ENCODE measurements at places on chromosomes 2 and 18.

GRCh38 chr2:235595422-235596010 lies 101.7 kb downstream of the AGAP1 start:
- no peak for DNase-seq

DNA sequence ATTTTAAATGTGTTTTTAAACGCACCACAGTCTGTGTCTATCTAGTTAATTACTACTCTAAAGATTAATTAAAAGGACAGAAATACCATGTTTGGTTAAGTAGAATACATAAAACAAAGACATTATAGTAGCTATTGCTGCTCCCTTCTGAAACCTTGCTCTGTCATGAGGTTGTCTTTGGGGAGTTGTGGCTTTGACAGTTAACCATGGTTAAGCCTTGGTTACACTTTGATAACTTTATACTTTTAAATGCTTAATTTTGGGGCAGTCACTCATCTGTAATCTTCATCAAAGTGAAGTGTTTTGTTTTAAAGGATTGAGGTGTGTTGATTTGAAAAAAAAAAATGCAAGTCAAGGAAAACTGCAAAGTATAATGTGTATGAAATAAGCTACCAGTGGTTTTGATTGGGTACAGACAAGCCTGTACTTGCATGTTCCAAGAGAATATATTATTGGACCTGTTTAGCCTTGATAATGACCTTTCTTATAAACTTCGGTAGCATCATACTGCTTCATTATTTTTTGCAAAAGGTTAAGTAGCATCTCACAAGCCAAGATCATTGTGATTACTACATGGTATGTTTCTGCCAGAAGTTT lies 29.8 kb upstream of the TBR1 start:
- DNase-seq, result no peak

GRCh38 chr2:44171018-44171417 lies 2.3 kb downstream of the PPM1B start:
- peak; percentile 57 for DNase-seq

GRCh38 chr2:180364719-180365118 lies 357.6 kb upstream of the CWC22 start:
- DNase-seq, result no peak

DNA sequence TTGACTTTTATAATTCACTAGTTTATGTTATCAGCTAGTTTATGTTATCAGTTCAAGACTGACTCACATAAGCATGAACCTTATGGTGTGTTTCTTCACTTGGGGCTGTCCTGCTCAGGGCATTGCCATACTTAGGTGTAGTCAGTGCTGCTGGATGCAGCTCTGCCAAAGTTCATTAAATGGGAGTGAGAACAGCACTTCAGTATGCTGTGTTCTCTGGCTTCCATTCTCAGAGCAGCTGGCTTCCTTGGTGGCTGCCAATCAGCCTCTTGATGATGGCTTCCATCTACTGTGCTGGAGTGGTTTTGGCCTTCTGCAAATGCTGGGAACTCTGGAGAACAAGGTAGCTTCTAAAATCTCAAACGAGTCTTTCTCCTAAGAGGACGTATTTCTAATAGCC lies 170.7 kb downstream of the TDRD15 start:
- no peak for DNase-seq

DNA sequence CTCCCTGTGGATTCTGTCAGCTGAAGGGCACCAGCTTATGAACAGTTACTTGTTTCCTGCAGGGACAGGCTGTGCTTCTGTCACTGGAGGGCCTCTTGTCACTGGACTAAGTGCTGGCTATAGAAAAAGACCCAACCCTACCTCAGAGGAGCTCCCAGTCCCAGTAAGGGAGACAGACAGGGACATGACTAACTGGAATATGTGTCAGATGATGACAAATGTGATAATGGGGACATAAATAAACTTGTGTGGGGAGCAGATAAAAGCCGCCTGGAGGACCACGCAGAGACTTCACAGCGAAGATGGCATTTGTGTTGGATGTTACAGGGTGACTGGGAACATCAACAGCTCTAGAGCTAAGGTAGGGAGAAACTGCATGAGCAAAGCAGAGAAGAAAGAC lies 95.0 kb downstream of the MAPRE2 start:
- DNase-seq, result no peak

- DNase-seq, result no peak
Measured at GRCh38 chr2:85753525-85754312, at the start of gene ATOH8. TSS of gene ATOH8 (plus strand) at chr2:85753991. CDS start at chr2:85754190, 199 bp downstream.

DNA sequence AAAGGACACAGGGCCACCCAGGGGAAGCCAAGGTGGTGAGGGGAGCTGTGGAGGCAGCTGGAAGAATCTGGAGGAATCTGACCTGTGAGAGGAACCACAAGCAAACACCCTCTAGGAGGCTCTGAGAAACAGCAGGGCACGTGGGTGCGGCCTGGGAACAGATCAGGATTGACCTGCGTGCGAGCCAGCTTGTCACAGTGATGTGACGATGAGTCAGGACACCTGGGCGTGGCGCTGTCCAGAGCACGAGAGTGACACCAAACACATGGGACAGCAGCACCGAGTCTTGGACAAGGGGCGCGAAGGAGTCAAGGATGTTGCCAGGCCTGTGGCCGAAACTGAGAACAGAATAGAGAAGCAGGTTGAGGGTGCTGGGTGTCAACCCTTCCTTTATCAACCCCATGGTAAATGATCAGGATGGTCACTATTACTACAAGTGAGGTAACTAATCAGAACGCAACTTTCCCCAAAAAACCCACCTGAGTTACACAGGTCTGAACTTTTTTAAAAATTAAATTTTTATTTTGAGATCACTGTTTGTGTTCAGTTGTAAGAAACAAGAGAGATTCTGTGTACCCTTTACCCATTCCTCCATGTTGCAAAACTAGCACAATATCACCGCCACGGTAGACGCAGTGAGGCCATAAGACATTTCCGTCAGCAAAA lies 637 bp upstream of the SFT2D3 start:
- no peak for DNase-seq

GRCh38 chr2:56576001-56576400 lies 392.2 kb downstream of the CCDC85A start:
- no peak for DNase-seq

GRCh38 chr2:13504808-13505207 lies 788.1 kb downstream of the TRIB2 start:
- no peak for DNase-seq

GRCh38 chr2:121532347-121532766 lies 1.7 kb downstream of the RNU4ATAC start:
- no peak for DNase-seq

- DNase-seq, result no peak
Measured at GRCh38 chr2:238939074-238939473, 91.2 kb downstream of the TWIST2 start.

- no peak for DNase-seq
Measured at GRCh38 chr2:230922951-230923717, 1.9 kb downstream of the GPR55 start.

- DNase-seq, result no peak
Measured at GRCh38 chr2:159922563-159922962, 124.6 kb upstream of the CD302 start.

DNA sequence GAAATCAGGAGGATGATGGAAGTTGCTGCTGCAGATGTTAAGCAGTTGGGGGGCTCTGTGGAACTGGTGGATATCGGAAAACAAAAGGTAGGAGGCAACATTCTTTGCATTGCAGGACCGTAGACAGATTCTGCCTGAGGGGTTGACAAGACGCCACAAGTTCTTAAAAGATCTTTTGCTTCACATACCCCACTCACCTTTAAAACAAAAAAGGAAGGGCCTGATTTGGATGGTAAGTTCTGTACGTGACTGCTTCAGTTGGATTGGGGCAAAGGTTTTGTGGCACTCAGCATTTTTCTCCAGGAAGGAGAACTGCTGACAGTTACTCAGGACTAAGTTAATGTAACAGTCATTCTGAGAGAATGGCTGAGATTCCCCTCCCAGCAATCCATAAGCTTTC lies 5.2 kb downstream of the CNDP2 start:
- no peak for DNase-seq

- DNase-seq, result no peak
Measured at GRCh38 chr2:126222278-126222677, 433.7 kb upstream of the GYPC start.

DNA sequence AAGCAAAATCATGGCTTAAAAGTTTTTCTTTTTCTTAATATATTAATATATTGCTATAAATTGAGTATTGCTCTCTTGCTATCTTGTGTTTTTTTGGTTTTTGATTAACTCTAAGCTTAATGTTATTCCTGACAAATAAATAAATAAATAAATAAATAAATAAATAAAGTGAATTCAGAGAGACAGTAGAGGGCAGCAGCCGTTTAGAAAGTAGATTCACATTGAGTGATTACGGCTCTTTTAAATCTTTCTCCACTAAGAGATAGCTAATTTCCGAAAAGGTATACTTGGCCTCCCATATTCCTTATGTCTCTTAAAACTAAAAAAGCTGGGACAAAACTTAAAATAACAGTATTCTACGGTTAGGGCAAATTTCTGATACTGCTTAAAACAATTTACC lies 34.3 kb downstream of the MSH2 start:
- DNase-seq, result no peak

DNA sequence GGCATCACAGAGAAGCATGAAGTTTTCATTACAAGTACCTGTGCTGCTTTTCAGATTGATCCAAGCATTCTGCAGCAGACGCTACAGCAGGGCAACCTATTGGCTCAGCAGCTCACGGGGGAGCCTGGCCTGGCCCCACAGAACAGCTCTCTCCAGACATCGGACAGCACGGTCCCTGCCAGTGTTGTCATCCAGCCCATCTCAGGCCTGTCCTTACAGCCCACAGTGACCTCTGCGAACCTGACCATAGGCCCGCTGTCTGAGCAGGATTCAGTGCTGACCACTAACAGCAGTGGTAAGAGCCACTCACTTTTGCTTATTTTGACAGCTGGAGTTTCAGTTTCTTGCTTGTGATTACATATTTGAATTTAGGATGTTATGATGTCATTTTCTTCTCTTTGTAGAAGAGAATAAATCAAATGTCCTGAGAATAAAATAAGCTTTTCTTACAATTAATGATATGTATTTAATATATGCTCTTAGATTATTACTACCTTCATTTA lies 104.9 kb downstream of the ZNF236 start:
- no peak for DNase-seq

DNA sequence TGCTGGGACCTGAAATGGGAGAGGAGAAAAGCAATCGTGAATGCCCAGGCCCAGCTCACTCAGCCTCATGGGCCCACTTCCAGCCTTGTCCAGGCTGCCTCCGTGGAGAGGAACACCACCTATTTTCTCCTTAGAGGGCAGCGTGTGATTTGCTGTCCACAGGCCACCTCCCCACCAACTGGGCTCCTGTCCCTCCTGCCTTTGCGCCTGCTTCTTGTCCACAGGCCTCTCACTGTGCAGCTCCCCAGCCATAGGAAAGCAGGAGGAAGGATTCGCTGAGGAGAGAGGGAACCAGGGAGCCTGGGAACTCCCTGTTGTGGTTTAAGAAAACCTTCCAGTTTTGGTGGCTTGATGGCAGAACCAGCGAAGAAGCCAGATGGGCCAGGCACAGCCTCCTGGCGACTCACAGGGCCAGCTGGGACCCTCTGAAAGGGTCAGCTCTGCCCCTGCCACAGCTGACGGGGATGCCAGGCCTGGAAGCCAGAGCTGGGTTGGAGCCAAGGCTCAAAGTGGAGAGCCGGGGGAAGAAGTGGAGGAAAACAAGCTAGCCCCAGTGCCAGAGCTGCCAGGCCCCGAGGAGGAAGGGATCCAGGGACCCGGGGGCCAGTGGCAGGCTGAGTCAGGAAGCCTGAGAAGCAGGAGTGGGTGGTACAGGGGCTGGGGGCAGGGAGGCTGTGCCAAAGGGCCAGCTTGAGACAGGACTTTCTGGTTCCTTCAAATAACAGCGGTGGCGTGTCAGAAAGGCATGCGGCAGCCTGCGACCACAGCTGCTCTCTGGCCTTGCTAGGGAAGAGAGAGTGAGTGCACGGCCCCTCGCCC lies 9.9 kb downstream of the TMBIM1 start:
- peak; percentile 42 for DNase-seq

GRCh38 chr2:71859211-71859847 lies 288.3 kb downstream of the CYP26B1 start:
- DNase-seq, result no peak

- no peak for DNase-seq
Measured at GRCh38 chr2:151782378-151783132, 45.7 kb downstream of the ARL5A start.

DNA sequence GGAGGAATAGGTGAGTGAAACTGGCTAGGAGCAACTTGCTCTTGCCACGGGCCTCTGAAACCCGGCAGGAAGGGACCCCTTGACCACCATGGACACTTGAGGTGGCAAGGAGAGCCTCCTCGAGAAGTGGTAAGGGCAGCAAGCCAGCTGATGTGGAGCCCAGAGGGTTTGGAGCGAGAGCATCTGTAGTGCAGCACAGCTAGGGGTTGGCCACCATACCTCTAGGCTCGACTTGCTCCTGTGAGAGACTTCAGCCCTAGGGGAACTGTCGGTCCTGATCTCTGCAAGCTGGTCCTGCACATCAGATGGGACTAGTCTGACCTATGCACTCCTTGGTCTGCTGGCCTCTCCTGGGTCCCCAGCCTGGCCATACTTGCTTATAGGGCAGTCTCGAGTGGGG lies 158.4 kb downstream of the CCDC178 start:
- DNase-seq, result no peak

DNA sequence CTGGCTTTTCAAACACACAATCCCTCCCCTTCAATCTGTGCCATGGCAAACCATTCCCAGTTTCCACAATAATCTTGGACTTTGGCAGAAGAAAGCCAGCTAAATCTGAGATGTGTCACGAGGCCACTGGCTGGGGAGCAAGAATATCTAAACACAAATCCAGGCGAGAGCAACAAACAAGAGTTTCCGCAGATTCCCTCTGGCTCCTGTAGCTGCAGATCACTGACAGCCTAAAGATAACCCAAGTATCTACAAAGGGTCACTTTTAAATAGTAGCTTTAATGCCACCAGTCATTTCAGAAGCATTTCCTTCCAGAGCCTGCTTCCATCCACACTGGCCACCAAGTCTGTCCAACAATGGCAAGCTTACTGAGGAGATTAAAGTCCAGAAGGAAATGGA lies 86.9 kb downstream of the ACVR1 start:
- no peak for DNase-seq

- no peak for DNase-seq
Measured at GRCh38 chr2:46574457-46575355, 95.3 kb downstream of the TMEM247 start.

DNA sequence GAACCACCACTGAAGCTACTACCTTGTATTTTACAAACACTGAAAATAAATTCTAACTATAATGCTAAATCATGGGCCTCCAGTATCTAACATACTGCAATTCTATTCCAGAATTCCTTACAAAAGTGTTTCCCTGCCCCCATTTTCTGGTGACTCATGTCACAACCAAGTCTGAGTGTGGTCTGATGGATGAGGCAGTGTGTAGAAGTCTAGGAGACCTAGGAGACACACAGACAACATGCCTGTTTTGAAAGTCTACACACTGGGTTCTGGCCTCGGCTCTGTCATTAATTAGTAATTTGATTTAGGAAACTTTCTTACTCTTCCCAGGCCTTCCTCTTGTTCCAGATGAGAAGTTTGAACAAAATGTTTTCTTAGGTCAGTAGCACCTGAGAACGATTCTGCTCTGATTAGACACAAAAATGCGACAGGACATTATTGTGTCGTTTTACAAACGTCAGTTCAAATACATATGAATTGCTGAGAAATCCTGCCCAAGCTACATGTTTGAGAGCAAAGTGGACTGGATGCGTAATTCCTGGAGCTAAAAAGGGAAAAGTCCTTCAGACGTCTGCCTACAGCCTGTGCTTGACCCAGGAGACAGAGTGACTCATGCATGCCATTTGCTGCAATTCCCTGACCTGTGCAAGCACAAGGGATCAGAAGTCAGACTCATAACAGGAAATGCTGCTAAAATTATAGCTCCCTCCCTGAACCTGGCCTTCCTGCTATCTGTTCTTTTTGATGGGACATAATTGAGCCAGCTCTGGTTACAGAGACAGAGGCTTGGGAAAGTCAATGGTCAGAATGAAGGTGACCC lies 494.4 kb downstream of the SOX11 start:
- DNase-seq, result peak; percentile 79
